ENCODE measurements at places on chromosomes 16 and 17. TPM values are rescaled to one million over a fixed set of nuclear protein-coding genes. Genes with fewer than 3 reads are reported as not detected.

HEATR3 gene
- polyA plus RNA-seq: 21.1 TPM

GRCh38 chr17:2363851-2364762 lies 26.8 kb downstream of the SGSM2 start:
- DNase-seq: no peak

AIPL1 gene
- not detected for polyA plus RNA-seq

NOG gene
- polyA plus RNA-seq: 6.3 TPM

KRTAP1-5 gene
- not detected for polyA plus RNA-seq

DNA sequence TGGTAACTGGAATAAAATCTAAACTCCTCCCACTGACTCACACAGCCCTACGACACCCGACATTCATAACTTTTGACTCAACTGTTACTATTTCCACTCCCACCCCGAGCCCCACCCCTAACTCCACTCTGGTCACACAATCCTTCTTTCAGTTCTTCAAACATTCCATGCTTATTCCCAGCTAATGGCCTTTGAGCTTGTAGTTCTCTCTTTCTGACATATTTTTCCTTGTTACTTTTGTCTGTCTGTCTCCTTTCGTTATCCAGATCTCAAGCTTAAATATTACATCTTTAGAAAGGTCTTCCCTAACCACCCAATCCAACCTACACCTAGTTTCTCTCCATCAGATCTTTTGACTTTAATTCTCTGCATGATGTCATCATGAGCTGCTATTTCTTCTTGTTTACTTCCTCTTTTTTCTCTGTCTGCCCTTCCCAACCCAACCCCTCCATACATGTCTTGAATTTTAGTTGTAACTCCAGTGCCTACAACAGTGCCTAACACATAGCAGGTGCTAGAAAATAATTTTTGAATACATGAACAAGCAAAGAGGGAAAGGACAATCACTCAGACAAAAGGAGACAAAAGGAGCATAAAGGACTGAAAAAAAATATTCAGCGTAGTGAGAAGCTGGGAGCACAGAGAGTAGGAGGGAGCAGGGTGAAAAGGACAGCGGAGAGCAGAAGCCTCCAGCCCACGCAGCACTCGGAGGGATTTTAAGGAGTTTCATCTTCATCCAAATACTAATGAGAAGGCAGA lies 65.2 kb upstream of the SMIM36 start:
- peak; percentile 26 for DNase-seq

KRTAP9-2 gene
- not detected for polyA plus RNA-seq

DNA sequence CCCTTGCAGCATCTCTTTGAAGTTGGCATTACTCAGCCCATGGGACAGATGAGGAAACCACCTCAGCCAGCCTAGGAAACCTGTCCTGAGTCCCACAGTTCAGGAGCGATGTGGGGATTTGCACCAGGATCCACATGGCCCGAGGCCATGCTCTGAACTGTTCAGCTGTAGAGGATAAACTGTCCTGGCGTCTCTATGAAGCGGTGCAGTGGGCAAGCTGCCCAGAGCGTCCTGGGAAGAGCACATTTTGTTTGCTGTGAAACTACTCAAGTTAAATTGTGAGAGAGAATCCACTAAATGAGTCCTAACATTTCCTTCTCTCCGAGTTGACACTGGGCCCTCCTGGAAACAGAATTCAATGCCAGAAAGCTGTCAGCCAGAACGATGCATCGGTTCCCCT lies 276.6 kb upstream of the TNRC6C start:
- DNase-seq: peak; percentile 89

UBTF gene
- polyA plus RNA-seq: 74.0 TPM

DNA sequence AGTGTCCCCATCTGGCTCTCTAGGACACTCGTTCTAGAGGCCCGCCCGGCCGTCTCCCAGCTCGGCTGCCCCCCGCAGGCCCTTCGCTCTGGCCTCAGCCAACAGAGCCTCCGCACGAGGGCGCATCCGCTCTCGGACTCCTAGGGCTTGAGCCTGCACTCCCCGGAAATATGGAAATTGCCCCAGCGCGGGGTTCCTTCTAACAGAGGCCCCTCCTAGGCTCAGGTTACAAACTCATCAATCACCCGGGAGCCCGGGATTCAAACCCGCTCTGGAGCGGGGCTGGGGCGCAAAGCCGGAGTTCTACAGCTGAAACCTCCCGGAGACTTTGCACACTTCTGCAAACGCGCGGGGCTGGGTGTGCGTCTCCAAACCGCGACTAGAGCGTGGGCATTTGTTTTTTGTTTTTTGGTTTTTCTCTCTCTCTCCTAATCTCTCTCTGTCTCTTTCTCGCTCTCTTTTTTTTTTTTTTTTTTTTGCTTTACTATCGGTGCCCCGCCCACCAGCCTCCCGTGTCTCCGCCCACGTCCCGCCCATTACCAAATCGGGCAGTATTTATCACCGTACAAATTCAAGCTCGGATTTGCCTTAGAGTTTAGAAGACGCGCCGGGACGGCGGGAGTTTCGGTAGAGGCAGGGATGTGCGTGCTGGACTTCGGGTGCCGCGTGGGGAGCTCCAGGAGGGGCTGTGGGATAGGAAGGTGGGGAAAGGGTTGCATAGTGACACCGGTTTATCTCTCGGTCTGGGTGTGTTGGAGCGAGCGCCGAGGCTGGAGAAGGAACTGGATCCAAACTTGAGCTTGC lies 2.4 kb upstream of the FOXL1 start:
- peak; percentile 52 for DNase-seq

TPSD1 gene
- not detected for polyA plus RNA-seq

DNA sequence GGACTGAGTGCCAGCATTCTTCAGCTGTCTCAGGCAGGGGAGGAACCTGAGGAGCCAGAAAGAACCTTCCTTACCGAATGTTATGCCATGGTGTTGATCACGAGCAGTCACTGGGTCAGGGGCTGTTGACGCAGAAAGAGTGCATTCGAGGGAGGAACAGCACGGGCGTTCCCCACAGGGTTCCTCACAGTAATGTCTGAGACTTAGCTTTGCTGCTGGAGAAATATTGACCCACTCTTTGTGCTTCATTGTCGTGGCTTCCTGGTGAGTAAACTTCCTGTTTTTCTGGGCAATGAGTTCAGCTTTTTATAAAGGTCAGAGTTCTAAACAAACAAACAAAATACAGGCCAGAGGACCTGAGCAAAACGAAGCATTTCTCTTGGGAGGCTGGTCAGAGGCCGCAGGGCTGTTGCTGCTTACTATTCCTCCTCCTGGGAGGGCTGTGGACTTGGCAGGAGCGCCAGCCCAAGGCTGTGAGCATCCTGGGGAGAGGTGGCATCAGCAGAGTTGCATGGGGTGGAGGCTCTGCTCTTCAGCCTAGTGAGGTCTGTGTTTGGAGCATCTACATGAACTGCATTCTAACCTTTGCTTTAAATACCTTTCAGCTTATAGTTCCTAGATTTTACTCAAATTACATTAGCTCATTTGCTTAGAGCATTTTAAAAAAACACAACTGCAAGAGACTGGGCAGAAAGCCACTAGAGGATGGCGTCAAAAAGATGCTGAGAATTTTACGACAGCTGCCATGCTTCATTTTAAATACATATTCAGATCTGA lies 143.1 kb upstream of the CACNG5 start:
- DNase-seq: no peak

TMEM238L gene
- polyA plus RNA-seq: 0.13 TPM

DRC7 gene
- not detected for polyA plus RNA-seq

GRCh38 chr17:49834118-49834743 lies 13.6 kb downstream of the TAC4 start:
- no peak for DNase-seq

DNA sequence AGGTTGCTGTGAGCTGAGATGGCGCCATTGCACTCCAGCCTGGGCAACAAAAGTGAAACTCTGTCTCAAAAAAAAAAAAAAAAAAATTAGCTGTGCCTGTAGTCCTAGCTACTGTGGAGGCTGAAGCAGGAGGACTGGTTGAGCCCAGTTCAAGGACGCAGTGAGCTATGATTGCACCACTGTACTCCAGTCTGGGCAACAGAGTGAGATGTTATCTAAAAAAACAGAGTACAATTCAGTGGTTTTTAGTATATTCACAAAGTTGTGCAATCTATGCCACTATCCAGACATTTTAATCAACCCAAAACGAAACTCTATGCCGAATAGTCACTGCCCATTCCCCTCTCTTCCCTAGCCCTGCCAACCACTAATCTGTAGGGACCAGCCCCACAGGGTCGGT lies 25.1 kb downstream of the C16orf54 start:
- no peak for DNase-seq

GRCh38 chr16:64933885-64934284 lies 188.0 kb downstream of the CDH11 start:
- DNase-seq: no peak

DNA sequence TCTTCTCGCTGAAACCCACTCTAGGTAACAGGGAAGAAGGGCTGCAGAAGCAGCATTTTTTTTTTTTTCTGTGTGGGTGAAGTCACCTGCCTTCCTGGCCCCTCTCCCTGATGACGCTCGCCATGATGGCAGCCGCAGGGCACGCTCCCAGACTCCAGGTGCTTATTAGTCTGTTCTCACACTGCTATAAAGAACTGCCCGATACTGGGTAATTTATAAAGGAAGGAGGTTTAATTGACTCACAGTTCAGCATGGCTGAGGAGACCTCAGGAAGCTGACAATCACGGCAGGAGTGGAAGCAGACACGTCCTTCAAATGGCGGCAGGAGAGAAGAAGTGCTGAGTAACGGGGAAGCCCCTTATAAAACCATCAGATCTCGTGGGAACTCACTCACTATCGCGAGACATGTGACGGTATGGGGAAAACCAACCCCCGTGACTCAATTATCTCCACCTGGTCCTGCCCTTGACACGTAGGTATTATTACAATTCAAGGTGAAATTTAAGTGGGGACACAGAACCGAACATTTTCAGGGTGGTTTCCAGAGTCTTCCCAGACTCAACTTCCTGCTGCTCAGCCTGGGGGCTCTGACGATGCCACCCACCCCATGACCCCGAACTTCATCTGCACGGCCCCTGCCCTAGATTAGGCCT lies 34.9 kb upstream of the NLRP1 start:
- no peak for DNase-seq

CACNG1 gene
- 340 TPM for polyA plus RNA-seq

- DNase-seq: no peak
These were observed 11.9 kb upstream of the TM4SF5 start for GRCh38 chr17:4759776-4760236.

GRCh38 chr16:56362057-56362655 lies 63.2 kb downstream of the AMFR start:
- DNase-seq: no peak

GRCh38 chr16:82523815-82524214 lies 103.0 kb upstream of the CDH13 start:
- no peak for DNase-seq

CHP2 gene
- 0.35 TPM for polyA plus RNA-seq

DNA sequence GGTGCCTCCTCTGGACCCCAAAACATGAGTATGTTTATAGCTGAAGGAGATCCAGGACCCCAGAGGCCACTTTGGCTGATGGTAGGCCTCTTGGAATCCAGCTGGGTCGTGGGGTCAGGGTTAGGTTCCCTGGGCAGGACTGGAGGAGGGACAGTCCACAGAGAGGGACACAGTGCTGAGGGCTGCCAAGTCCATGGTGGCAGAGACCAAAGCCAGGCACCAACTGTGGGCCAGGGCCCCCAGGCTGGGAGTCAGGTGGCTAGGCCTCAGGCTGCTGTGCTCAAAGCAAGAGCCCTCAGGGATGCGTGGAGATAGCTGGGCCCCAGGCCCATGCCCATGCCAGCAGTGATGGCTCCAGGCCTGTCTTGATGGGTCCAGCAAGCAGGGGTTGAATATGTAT lies 44.1 kb downstream of the RAB11FIP4 start:
- DNase-seq: no peak

PABPN1L gene
- polyA plus RNA-seq: not detected

SEPTIN1 gene
- polyA plus RNA-seq: 3.2 TPM

DNA sequence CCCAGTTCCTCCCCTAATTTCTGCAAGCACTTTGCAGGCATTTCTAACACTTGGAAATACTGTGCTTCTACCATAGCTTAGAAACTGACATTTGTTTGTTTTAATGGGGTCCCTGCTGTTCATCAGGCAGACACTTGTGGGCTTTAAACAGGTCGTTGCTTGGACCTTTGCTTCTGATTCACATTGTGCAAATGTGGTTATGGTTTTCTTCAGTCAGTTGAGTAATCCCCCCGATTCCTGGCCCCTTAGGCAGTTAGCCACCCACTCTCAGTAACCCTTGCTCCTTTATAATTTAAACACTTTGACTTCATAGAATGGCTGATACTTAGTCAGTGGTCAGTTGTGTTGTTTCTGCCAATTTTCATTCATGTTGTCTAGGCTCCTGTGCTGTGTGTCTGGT lies 39.4 kb downstream of the SLC47A1 start:
- no peak for DNase-seq

- peak; percentile 89 for DNase-seq
These were observed 40.3 kb downstream of the CBFA2T3 start for GRCh38 chr16:88936556-88937205.

- DNase-seq: no peak
These were observed 17.7 kb downstream of the NLRC5 start for GRCh38 chr16:57007050-57007449.

CSH1 gene
- polyA plus RNA-seq: 0.50 TPM

DCAF7 gene
- 43.2 TPM for polyA plus RNA-seq

DNA sequence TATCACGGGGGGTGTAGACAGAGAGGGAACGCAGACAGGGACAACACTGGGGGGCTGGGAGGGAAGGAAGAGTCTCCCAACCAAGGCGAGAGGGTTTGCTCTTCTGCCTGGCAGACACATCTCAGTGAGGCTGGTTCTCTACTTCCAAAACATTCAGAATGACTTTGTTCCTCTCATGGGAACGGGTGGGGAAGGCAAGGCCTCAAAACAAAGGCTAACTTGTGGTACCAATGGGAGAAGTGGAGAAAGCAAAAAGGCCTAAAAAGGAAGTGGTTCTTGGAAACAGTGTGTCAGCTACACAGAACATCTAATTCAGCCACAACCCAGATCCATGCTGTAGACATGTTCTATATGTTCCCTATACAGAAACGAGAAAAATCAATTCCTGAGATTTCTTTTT lies 7.5 kb downstream of the FLOT2 start:
- DNase-seq: no peak

DNA sequence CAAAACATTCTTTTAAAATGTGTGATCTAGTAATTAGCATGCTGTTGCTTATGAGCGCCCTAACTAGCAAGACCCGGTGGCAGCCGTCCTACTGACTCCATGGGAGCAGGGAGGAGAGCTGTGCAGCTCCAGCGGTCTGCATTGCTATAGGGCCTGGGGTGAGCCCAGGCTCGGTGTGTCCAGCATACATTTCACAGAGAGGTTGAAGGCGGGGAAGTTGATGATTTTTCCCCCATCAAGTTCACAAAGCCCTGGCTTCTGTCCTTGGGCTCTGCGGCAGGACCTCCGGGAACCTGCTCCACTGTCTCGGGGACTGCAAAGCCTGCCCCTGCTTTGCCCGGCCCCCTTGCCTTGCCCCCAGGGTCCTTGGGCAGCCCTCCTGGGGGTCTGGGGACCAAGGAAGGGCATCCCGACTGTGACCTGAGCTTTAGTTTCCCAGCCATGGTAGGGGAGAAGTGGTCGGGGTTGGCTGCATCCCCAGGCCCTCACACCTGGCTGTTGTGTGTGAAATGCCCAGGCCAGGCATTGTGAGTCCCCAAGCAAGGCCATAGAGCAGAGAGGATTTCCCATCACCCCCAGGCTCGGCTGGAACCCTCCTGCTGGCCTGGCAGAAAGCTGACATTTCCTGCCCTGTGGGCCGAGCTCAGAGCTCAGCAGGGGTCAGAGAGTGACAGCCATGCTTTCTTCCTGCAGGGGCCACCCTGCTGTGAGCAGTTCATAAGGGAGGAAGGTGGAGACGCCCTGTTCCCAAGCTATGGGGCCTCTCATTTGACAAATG lies 24.8 kb downstream of the KCNJ12 start:
- no peak for DNase-seq
